ENCODE measurements at places on chromosomes 3 and 15.

- DNase-seq: no peak
Observed at GRCh38 chr3:43185274-43185982, 79.5 kb upstream of the POMGNT2 start.

DNA sequence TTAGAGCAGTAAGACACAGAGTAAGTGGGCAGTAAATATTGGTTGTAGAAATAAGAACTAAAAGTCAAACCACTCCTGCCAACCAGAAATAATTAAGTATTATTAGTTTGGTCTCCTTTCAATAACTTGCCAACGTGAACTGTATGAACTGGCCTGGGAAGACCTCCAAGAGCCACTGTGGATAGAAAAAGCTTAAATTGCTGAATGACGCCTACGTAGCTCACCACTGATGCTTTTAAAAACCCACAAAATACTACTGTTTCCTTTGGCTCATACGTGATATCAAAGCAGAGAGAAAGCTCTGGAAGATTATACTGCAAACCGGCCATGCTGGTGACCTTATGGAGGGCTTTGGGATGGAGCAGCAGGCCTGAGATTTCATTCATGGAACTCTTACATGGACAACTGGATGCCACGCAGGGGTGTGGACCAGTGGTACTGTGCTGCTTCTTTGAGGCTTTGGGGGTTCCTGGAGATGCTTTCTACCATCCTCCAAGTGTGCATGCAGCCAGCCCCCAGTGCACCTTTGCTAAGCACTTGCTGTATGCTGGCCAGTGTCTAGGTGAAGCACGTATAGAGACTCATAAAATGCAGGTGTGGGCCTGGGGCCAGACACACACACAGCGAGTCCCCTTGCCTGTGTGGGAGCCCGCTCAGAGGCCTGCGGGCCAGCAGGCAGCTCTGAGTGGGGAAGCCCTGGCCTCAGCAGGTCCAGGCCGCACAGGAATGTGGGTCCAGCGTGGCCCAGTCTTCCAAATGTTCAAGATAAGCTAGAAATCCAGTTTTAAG lies 66.8 kb downstream of the ABTB1 start:
- DNase-seq: no peak

- no peak for DNase-seq
Observed at GRCh38 chr3:59472541-59472940, 422.7 kb upstream of the CFAP20DC start.

- no peak for DNase-seq
Observed at GRCh38 chr15:84960391-84961113, 21.1 kb upstream of the PDE8A start.

DNA sequence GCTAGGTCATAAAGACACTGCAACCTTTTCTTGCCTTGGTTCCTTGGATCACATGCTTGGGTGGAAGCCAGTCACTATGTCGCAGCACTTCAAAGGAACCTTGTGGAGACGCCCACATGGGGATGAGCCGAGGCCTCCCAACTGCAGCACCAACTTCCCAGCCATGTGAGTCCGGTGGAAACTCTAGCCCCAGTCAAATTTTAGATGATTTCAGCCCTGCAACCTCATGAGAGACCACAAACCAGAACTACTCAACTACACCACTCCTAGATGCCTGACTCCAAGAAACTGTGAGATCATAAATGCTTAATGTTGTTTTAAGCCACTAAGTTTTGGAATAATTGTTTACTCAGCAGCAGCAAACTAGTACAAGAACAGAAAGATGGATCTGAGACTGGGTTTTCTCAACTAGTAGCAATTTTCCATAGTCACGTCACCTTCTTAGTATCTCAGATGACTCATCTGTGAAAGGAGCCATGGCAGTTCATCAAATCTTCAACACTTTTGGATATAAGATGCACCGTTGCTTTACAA lies 86.5 kb downstream of the MB21D2 start:
- DNase-seq: no peak

- DNase-seq: no peak
Observed at GRCh38 chr15:62115847-62116246, 49.1 kb downstream of the C2CD4A start.

DNA sequence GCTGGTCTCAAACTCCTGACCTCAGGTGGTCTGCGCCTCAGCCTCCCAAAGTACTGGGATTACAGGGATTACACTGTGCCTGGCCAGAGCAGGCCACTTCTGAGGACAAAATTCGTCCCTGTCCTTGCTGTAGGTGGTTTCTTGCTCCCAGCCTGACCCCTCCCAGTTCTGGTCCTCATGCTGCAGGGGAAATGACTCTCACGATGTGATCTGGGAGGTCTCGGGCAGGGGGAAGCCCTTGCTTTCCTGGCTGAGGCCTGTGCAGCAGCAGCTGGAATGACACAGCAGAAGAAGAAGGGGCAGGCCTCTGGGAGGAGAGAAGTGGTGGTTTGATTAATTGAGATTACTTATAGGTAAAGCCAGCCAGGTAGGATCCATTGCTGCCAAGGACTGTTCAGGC lies 39.3 kb downstream of the MEGF11 start:
- DNase-seq: no peak

DNA sequence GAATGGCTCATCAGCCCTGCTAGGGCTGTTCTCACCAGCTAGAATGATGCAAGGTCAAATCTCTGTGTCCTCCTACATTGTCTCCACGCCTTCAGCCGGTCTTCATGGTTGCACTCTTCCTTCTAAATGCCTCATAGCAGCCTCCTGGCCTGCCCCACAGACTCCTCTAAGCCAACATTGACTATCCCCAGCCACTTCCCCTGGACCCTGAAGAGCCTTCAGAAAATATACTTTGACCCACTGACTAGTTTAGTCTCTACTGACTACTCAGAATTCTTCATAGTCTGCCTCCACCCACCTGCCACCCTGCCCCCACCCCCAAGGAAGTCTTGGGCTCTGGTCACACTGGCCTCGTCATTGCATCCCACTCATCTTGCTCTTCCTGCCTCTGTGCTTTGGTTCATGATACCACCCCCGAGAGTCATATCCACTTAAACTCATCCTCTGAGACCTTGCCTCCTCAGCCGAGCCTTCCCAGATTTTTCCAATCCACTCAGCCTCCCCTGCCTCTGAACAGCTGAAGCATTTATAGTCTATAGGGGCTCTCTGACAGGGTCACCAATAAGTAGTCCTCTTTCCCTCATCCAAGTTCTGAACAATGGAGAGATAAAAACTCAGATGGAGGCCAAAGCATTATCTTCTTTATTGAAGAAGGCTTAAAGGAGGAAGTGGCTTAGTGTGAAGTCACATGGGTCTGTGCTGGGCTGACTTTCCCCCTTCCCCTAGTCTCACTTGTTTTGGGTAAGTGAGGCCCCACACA lies 9.5 kb upstream of the DOCK3 start:
- DNase-seq: no peak

DNA sequence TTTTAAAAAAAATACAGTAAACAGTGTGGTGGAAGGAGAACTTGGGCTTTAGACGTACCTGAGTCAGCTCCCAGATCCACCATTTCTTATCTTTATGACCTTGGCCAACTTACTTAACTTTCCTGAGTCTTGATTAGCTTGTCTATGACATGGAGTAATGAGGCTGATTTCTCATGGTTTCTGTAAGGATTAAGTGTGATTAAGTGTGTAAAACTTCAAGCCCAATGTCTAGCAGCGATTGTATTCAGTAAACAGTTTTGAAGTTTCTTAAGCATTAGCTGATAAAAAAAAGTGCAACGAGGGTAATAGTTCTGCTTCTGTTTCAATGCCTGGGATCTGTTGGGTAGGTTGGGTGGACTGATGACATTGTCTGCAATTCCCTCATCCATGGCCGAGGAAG lies 10.8 kb downstream of the TRPM1 start:
- no peak for DNase-seq

DNA sequence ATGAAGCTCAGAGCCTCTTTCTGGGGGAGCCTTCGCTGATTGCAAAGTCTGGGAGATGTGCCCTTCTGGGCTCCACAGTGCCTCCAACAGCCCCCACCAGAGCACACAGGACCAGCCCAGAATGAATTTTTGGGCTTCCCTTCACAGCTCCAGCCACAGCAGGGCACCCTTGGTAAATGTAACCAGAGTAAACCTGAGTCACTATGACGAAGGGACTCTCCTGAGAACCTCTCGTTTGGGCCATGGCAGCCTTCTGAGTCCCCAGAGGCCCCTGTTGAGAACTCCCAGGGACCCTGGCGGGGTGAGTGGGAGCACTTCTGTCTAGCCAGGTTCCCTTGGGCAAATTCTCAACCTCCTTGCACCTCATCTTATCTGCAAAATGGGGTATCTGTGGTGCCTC lies 20.8 kb downstream of the FAM3D start:
- no peak for DNase-seq

- no peak for DNase-seq
Observed at GRCh38 chr15:99618941-99619411, 53.2 kb downstream of the MEF2A start.

- no peak for DNase-seq
Observed at GRCh38 chr3:43769885-43770425, 79.2 kb downstream of the ABHD5 start.

GRCh38 chr3:108415661-108416060 lies 94.7 kb downstream of the MYH15 start:
- no peak for DNase-seq

GRCh38 chr3:66532160-66532587 lies 31.4 kb upstream of the LRIG1 start:
- no peak for DNase-seq

DNA sequence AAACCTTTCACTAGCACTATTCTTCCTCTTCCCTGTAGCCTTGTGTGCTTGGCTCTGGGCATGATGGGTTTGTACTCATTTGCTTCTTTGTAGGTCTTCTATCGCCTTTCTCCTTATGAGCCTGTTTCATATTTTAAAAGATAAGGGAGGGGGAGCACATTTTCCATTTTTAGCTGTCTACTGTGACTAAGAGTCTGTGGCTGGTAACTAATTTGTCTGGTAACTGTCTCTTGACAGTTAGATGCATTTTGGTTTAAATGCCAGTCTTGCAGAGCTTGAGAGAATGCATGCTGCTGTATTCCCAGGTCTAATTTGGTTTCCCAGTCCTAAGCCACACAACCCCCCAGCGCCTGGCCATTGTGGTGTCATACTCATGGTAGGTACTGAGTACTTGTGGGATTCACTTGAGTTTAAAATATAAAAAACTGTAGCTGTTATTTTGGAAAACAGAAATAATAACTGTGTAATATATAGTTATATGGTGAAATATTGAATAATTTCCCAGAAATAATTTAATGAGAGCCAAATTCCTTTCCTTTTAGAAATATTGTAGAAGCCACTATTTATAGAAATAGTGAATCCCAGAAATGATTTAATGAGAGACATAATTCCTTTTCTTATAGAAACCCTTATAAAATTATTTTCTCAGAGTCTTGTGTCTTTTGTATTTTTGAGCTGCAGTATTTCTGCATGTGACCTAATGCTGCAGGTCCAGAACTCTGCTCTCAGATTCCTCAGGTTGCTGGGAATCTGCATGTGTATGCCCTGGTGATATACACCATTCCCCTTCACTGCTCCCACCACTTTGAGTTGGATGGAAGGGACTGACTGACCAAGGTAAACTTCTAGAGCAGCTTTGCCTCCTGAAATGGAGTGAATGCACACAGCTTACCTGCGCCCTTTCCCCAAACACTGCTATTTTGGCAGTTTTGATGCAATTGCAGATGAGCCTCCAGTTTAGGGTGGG lies 13.9 kb upstream of the GPR171 start:
- DNase-seq: no peak

DNA sequence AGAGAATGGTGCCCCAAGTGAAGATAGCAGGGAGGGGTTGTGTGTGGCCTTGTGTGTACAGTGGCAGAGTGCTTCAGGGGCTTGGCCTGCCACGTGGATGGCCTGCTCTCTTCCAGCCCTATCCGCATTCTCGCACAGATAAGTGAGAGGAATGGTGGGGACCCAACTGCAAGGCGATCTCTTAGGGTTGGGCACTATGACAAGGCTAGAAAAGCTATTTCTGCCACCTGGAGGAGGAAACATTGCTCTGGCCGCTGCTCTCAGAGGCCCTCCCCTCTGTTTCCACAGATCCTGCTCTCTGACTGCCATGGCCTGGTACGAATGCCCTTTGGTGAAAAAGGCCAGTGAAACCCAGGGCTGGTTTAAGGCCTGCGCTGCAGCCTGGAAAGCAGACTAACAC lies 20.6 kb downstream of the EEFSEC start:
- no peak for DNase-seq

DNA sequence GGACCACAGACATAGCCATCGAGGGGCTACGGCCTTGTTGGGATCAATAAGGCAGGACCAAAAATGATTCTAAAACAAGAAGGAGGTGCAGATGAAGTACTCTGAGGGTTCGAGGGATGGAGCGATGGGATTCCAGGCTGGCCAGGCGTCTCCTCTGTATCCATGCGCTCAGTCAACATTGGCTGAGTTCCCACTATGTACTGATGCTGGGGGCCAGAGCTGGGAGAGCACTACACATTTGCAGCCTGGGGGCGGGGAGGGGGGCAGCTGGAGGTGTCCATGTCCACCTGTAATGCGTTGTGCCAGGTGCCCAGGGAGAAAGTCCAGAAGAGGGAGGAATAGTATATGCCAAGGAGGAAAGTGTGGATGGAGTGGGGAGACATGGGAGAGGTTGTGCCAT lies 81.5 kb downstream of the AAGAB start:
- DNase-seq: no peak

DNA sequence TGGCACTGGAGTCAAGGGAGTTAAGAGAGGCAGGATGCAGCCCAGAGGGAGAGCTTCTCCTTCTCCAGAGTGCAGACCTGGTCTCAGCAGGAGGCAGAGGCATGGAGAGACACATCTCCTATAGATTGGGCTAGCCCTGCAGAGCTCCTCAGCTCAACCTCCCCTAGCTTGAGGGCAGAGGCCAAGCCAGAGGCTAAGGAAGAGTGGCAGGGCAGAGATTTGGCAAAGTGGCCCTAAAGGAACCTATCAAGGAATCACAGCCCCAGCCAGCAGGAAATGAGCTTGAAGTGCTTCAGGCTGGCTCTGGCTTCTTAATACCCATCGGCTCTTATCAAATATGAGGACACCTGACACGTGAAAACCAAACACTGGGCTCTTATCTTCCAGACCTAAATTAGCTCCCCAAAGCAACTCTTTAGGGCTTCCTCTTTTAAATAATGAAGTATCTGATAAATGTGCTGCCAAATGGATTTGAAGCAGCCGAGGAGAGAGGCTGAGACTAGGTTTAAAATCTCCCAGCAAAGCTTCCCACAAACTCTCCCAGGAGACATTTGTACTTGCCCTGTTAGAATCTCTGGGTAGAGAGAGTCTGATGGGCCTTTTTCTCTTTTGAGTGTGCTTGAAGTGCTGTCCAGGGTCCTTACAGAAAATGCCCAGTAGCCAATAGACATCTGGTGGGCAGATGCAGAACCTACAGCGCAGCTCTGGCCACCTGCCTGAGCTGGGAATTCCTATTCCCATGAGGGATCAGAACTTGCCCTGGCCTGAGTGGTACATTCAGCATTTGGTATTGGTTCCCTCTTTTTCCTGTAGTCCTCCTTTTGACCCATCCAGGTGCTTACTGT lies 271.4 kb downstream of the CLSTN2 start:
- peak; percentile 83 for DNase-seq

- DNase-seq: no peak
Observed at GRCh38 chr15:77869021-77869895, 208.3 kb downstream of the TBC1D2B start.

DNA sequence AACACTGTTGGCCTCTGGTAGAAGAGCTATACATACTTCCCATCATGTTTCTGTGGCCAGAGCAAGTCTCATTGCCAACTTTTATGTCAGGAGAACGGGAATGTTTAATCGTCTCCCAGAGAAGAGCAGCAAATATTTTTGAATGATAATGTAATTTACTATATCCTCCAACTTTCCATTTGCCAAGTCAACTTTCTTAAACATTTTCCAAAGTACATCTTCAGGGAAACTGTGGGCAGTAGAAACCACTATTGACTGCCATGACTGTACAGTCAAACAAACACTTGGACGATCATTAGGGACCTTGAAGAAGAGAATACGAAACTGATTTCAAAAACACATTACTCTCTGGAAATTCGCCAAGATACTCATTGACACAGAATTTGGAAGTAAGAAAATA lies 201.5 kb downstream of the GABRB3 start:
- no peak for DNase-seq
